Trophoblast cell (in vitro differentiated cells and primary cell): ENCODE measurements at places on chromosomes 5 and 9.
A peak's percentile ranks its signal among the peaks of the same experiment; 100 is the strongest.

- no peak for DNase-seq
These were observed 101.5 kb downstream of the TAF11L14 start for GRCh38 chr5:17735761-17736160.

DNA sequence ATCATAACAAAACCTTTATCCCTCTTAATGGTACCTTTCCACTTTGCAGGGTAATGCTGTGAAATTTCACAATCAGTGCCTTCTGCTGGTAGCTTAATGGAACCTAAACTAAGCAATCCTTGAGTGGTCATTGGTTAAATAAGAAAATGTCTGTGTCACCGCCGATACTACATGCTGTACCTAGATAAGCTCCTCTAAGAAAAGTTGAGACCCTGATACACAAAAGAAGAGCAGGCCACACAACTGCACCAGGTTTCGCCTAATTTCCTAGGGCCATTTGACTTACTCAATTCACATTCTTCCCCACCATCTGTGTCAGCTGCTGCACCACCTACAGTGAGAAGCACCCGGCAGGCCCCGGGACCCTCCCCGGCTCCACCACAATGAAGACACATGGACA is 9.0 kb upstream of the EDF1 start:
- DNase-seq = peak; percentile 76

DNA sequence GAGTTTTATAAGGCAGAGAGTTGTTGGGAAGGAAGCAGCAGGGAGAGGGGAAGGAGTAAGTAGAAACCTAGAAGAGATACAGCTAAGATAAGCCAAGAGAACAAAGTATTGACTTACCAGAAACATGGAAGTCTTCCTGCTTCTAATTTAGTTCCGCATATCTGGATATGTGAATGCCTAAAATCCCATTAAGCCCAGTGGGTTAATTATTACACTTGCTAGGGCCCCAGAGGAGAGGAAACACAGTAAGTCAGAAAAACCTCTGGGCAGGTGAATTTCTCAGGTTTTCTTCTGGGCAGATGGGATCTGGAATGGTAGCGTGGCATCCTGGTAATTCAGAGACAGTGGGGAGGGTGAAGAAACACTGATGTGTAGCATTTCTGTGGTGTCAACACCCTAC is 104.7 kb upstream of the GABRP start:
- DNase-seq = no peak

DNA sequence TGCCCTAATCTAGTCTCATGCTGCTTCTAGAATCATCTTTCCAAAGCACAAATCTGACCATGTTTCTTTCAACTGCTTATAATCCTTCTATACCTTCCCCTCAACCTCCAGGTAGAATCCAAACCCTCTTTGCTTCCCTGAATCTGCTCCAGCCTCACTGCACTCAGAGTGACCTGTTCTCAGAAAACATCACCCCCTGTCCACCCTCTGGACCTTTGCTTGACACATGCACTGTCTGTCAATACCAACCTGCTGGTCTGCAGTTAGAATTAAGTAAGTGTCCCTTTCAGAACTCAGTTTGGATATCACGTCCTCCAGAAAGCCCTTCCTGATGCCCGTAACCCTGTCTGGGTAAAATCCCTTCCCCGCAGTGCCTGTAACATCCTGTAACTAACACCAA is 63.1 kb downstream of the SH3TC2 start:
- DNase-seq = no peak

GRCh38 chr9:85451680-85452079 is 290.1 kb downstream of the AGTPBP1 start:
- no peak for DNase-seq

DNA sequence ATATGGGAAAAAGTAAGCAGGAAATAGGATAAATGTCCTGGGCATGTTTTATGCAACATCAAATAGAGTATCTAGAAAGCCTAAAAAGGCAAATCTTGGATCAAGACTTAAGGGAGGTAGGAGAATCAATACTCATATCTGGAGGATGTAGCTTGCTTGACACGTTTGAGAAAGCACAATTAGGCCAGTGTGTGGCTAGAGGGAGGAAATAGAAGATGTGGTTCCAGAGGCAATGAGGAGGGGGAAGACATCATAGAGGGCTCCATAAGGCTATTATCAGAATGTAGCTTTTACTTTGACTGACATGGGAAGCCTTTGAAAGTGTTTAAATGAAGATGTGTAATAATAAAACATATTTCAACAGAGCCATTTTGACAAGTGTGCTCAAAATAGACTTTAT is 200.7 kb upstream of the CDH12 start:
- no peak for DNase-seq
